Activated CD4-positive, alpha-beta T cell treated with anti-CD3 and anti-CD28 coated beads, Interleukin-10, Interleukin-2, amounts not matched to agents 100 ng/mL and 50 ng/mL, durations not matched to agents 16 hours and 8 hours (primary cell): ENCODE measurements at places on chromosomes 6 and 20.
A peak's percentile ranks its signal among the peaks of the same experiment; 100 is the strongest.

- no peak for DNase-seq
These were observed 497.8 kb upstream of the ARID1B start for GRCh38 chr6:156279261-156279969.

- DNase-seq, result no peak
These were observed 610 bp downstream of the CASP8AP2 start for GRCh38 chr6:89830170-89830809.

DNA sequence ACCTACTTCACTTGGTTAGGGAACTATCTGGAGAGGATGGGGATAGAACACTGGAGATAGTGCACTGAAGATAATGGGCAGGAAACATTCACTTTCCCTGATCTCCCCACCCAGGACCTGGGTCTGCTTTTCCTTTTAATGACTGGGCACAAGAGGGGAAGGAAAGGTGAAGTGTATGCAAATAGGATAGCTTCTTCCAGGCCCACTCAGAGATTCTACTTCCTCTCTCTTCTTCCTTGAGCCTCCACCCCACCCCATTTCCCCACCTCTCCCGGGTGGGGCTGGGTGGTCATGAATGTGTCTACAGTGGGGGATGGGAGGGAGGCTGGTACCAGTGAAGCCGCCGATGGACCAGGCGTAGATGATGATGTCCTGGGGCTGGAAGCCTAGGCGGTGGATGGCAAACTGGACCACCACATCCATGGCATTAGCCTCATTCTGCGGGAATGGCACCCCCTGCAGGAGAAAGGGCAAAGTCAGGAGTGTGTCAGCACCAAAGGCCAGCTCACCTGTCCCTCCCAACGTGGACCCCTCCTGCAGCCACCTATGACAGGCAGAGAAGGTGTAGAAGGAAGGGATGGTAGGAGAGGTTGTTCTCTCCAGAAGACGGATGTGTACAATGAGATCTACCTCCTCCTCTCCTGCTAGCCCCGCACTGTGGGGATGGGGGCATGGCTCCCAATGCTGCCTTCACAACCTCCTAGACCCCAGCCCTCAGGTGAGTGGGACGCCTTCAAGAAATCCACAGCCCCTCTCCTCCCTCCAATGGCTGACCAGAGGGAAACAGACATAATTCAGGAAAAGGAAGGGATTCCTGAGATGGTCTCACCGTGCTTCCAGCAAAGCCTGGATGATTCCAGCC, 8.6 kb upstream of the LY6G5C start:
- no peak for DNase-seq

DNA sequence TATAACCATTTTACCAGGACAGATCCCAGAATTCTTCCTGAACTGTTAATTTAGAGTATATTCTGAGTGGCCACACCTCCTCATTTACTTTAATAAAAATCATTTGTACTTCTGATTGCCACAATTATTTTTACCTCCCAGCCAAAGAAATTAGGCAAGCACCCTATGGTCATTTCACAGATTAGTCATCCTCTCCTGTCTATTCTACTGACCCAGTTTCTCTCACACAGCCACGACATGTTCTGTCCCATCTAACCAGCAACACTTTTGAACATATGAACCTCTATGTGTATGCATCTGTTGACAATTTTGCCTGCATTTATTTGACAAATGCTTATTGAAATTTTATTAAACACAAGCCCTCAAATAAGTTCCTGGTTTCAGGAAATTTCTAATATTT, 202.6 kb upstream of the STXBP5 start:
- DNase-seq, result no peak

DNA sequence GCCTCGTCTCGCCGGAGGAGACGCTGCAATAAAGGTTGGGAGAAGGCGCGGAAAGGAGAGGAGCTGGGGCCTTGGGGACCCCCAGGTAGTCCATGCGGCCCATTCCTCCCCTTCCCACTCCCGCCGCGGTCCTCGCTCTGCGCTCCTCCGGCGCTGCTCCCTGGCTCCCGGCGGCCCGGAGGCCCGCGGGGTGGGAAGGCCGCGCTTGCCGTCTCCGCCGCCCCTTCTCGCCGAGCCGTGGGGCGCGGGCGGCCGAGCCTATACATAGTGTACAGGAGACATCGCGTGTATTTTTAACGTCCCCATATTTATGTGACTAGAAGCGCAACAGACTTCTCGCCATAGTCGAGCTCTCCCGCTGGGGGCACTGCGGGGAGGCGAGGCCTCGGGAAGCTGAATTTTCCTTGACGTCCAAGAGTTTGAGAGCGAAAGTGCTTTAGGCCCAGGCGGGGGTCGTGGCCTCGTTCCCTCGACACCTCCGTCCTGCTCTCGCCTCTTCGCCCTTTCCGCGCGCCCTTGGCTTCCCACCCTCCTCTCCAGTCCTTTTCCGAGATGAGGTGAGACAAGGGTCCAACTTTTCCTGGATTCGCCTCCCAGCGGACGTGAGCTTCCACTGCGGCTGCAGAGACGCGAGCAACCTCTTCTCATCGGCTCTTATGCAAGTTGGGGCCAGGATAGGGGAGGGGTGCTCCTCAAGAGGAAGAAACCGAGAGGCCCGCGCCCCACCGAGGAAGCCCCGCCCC, 29.0 kb downstream of the SLC12A5 start:
- DNase-seq, result peak; percentile 18

- no peak for DNase-seq
These were observed 22.3 kb upstream of the RSPO3 start for GRCh38 chr6:127096167-127096566.

- no peak for DNase-seq
These were observed 78.2 kb downstream of the THBS2 start for GRCh38 chr6:169175360-169175887.

DNA sequence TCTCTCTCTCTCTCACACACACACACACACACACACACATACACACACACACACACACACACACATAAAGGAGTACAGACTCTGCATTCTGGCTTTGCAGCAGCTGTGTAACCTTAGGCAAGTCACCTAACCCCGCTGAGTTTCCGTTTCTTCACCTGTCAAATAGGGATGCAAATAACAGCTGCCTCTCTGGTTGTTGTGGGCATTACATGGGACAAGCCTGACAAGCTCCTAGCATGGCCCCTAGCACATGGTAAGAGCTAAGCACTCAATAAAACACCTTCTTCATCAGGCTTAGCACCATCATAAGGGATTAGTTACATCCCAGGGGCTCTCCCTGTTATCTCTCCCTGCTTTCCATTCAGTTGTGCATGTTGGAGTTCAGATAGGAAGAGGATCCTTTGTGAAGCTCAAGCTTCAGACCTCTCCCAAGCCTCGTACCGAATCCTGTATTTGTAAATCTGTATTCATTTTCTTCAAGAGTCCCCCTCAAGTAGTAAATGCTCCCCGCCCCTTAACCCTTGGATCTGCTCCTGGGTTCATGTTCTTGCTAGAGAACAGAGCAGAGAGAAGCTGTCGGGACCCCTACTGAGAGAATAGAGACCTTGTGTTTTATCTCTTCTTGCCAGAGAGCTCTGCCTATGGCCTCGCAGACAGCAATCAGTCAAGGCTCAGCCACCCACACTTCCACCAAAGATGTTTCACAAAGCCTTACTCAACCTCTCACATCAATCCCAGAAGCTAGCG, 2.2 kb downstream of the SLC13A3 start:
- DNase-seq, result no peak

GRCh38 chr20:14234666-14235295, 102.6 kb downstream of the FLRT3 start:
- no peak for DNase-seq

DNA sequence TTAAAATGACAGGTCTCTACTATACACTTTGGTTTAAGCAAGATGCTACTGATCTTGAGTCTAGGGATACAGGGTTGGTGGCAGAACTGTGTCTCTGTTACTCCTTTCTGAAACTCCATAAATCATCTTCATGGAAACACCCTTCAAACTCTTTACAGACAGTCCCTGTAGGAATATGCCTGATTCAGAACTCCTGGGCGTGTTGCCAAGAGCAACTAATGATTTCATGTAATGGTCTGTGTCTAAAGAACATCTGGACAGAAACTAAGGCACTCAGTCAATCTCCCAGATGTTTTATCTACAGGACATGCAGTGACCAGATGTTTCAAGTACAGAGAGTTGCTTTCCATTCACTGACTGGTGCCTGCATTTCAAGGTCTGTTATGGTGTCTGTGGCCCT, 464.4 kb upstream of the CHD6 start:
- no peak for DNase-seq

DNA sequence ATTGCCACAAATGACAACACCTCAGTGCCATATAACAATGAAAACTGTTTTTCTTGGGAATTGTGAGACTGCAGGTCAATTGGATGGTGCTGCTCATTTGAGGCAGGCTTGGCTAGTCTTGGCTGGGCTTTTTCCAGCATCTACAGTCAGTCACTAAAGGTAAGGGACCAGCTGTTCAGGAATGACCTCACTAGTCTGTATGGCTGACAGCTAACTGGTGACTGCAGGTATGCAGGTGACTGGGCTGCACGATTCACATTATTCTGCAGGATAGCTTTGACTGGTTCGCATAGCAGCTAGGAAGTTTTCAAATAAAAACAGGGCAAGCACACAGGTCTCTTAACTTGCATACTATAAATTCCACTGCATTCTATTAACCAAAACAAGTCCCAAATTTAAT, 22.1 kb upstream of the HMGCLL1 start:
- no peak for DNase-seq

- DNase-seq, result no peak
These were observed 23.9 kb upstream of the VEGFA start for GRCh38 chr6:43746071-43746470.

- no peak for DNase-seq
These were observed 114.5 kb downstream of the TCP11 start for GRCh38 chr6:35026434-35027222.
